ENCODE measurements at places on chromosomes 3 and 15.

DNA sequence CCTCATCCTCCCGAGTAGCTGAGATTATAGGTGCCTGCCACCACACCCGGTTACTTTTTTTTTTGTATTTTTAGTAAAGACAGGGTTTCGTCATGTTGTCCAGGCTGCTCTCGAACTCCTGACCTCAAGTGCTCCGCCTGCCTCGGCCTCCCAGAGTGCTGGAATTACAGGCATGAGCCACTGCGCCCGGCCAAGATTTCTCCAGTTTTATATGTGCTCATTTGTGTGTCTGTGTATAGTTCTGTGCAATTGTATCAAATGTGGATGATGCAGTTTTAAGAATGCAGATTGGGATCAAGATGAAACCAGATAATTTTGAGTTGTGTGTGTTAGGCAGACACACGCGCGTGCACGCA lies 68.3 kb downstream of the SLCO3A1 start:
- no peak overlapping the region for H3K27ac ChIP-seq
- DNase-seq = no peak
- H3K4me3 ChIP-seq = no peak overlapping the region
- no peaks in the 10 kb centered on the region for H3K4me1 ChIP-seq
- no peaks in the 10 kb centered on the region for H3K27me3 ChIP-seq
- H3K36me3 ChIP-seq = no peaks in the 10 kb centered on the region

DNA sequence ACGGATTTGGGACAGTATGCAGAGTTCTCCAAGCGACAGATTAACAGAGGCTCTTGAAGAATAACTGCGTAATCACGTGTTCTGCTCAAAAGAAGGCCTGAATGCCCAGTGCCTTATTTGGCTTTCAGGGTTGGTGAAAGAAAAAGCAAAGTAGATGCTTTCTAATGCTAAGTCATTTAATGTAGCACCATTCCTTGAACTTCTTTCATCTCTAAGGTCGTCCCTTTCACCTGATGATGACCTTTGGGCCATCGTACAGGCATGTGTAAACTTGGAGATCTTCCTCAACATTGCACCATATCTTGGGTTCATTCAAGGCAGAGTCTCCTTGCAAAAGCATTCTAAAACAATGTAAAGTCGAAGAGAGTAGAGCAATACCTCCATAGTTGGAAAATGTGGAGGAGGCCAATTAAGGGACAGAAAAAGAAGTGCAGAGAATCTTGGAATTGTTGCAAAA lies 48.9 kb downstream of the TMEM44 start:
- peaks cover 14% of the 10 kb centered on the region for H3K36me3 ChIP-seq
- no peaks in the 10 kb centered on the region for H3K4me1 ChIP-seq
- H3K27me3 ChIP-seq = no peaks in the 10 kb centered on the region
- DNase-seq = no peak

DNA sequence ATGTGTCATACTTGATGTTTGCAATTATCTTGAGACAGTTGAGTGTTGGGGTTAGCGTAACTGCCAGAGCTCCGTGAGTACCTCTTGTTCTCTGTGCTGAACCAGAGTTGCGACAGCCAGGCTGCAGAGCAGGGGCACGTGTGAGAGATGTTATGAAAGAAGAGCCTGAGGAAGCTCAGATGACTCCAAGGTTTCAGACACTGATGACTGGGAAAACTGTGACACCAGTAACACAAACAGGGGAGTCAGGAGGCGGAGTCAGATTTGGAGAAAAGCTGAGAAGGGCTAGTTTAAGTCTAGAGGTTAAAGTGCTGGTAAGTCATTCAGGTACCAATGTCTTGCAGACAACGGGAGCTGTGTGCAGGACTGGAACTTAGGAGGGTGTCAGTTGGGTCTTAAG lies 45.0 kb downstream of the BLM start:
- peaks cover 2% of the 10 kb centered on the region for H3K4me1 ChIP-seq
- H3K36me3 ChIP-seq = no peaks in the 10 kb centered on the region
- no peak overlapping the region for H3K27ac ChIP-seq
- H3K27me3 ChIP-seq = no peaks in the 10 kb centered on the region

- DNase-seq = peak; percentile 96
- no peaks in the 10 kb centered on the region for H3K27me3 ChIP-seq
- peaks cover 34% of the 10 kb centered on the region for H3K4me1 ChIP-seq
- peak within 1 kb of the TSS; percentile 85 for H3K27ac ChIP-seq
- peaks cover 64% of the 10 kb centered on the region for H3K36me3 ChIP-seq
These were observed at the start of gene RBM15B for GRCh38 chr3:51391075-51391565. Gene RBM15B (plus strand): TSS chr3:51391285. CDS start chr3:51391400, 115 bp downstream.

DNA sequence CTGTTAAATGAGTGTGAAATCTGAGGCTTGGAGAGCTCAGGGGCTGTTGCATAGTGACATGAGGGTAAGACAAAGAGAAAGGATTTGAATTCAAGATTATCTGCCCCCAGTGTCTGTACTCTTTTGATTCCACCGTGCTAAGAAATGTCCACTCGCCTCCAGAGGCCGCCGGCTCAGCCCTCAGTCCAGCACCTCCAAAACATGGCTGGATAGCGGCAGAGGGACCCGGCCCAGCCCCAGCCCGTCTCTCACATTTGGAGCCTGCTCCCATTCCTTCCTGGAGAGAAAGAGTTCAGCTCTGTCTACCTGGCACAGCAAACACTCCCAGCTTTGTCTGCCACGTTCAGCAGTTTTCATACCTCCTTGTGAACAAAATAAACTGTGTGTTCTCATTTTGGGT lies 84.8 kb upstream of the IQSEC1 start:
- DNase-seq = no peak
- no peaks in the 10 kb centered on the region for H3K4me1 ChIP-seq
- H3K27ac ChIP-seq = no peak overlapping the region
- no peaks in the 10 kb centered on the region for H3K36me3 ChIP-seq
- H3K4me3 ChIP-seq = no peak overlapping the region

- DNase-seq = no peak
- no peak overlapping the region for H3K4me3 ChIP-seq
- no peak overlapping the region for H3K27ac ChIP-seq
- no peaks in the 10 kb centered on the region for H3K4me1 ChIP-seq
- no peaks in the 10 kb centered on the region for H3K27me3 ChIP-seq
- H3K36me3 ChIP-seq = no peaks in the 10 kb centered on the region
These were observed 407.1 kb downstream of the LSAMP start for GRCh38 chr3:116037954-116038911.

DNA sequence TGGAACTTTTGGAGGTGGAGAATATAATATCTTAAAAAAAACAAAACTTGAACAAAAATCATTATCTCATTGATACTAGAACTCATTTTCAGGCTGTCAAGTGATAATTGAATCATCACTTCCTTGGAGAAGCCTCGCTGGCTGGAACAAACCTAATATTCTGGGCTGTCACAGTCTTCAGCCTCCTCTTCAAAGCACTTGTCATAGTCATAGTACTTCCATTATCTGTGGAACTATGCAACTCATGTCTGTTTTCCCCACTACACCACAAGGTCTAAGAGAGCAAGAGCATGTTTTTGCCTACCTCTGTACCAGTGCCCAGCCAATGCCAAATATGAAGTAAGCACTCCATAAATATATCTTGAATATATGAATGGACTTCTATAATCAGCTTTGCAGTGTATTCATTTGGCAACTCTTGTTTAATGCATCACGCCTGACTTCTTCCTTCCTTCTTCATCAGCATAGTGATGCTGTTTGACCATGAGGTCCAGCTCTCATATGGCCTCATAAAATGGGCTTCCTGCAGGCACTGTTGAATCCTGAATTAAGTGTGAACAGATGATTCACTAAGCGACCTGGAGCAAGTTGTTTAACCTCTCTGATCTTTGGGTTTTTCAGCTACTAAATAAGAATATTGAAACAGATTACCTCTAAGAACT lies 86.6 kb upstream of the SNRK start:
- H3K4me1 ChIP-seq = peaks cover under 1% of the 10 kb centered on the region
- no peak overlapping the region for H3K27ac ChIP-seq
- no peak for DNase-seq
- H3K4me3 ChIP-seq = no peak overlapping the region
- H3K27me3 ChIP-seq = no peaks in the 10 kb centered on the region

DNA sequence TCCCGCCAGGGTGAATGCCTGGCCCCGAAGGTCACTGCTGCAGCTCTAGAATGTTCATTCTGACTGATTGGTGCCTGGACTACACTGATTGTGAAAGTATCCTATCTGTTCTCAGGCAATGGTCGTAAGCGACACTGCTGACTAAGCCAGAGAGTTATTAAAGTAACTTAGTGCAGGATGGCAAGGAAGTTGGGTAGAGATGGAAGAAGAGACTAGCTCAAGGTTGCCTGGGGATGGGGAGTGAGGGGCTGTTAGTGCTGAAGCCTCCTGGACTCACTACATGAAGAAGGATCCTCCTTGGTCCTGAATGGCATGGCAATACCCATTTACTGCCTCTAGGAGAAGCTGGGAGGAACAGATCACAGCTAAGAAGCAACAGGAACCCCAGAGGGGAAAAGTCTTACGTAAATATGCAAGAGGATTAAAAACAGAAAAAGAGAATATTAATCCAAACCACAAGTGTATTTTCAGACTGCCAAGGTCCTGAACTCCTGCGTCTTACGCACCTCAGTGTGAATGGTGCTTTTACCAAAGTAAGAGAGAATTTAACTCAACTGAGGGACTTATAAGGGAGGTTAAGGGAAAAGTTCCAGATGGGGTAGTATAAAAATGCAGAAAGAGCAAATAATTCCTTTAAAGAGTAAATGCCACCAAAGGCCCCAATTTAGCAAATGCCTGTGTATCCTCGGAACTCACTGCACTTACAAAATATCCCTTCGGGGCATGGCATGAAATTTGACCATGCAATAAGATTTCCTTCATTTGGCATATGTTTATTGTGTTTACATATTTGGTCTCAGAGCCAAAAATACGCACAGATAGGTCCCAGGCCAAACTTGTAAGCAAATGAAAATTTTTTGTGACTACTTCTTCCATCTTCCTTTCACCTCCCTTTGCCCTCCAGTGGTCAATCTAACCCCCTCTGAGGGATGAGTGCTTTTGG lies 64.0 kb upstream of the DGKG start:
- peak; percentile 75 for DNase-seq
- no peaks in the 10 kb centered on the region for H3K36me3 ChIP-seq
- no peak overlapping the region for H3K27ac ChIP-seq
- H3K27me3 ChIP-seq = peaks cover 5% of the 10 kb centered on the region
- H3K4me3 ChIP-seq = no peak overlapping the region
- H3K4me1 ChIP-seq = peaks cover 13% of the 10 kb centered on the region

GRCh38 chr3:162643245-162643644 lies 1146.6 kb downstream of the OTOL1 start:
- H3K27me3 ChIP-seq = no peaks in the 10 kb centered on the region
- DNase-seq = no peak
- no peaks in the 10 kb centered on the region for H3K4me1 ChIP-seq
- no peak overlapping the region for H3K27ac ChIP-seq

DNA sequence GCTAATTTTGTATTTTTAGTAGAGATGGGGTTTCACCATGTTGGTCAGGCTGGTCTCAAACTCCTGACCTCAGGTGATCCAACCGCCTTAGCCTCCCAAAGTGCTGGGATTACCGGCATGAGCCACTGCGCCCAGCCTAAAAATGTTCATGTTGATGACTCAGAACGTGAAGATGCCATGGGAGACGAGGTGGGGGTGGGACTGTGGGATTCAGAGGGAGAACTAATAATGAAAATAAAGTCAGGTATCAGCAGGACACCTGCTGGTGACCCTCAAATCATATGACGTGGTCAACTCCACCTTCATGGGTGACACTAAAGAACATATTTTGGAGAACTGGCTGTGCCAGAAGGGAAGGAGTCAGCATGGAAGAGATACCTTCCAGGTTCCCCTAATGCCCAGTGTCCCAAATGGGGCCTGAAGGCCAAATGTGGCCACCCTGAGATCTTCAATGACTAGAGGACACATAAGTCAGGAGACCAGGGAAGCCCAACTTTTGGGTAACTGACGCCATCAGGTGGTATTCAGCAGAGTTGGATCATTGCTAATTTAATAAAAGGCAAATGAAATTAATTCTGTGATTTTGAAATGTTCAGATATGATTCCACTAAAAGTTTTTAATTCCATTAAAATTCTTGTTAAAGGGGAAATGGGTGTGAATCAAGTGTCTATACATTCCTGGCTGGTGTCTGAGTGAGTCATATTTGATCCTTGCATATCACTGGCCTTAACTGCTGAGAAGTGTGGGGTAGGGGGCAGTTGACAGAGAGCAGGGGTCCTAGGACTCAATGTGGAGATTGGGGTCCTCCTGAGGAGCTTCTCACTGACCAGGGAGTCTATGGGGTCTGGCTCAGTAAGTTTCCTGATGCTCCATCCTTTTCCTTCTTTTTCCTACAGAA lies 88.6 kb upstream of the GSK3B start:
- H3K4me1 ChIP-seq = peaks cover 4% of the 10 kb centered on the region
- no peak overlapping the region for H3K27ac ChIP-seq
- DNase-seq = peak; percentile 62
- no peak overlapping the region for H3K4me3 ChIP-seq

DNA sequence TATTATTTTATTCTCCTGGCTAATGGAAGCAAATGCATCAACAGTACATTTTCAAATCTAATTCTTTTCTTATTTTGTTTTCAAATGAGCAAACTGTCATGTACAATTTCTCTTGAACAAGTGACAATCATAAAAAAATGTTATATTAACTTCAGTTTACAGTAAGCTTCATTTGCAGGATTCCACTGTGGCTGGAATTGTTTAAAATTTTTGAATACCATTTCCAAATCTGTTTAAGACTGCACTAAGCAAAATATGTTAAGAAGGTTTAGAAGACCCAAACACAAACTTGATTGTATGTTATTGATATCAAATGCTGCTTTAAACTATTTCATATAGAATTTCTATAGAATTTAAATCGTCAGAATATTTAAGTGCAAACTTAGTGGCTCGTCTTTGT lies 92.8 kb downstream of the ZNF280D start:
- DNase-seq = peak; percentile 6
- H3K4me1 ChIP-seq = peaks cover 2% of the 10 kb centered on the region
- no peaks in the 10 kb centered on the region for H3K27me3 ChIP-seq
- no peak overlapping the region for H3K4me3 ChIP-seq
- H3K27ac ChIP-seq = peak overlapping the region; percentile 71

DNA sequence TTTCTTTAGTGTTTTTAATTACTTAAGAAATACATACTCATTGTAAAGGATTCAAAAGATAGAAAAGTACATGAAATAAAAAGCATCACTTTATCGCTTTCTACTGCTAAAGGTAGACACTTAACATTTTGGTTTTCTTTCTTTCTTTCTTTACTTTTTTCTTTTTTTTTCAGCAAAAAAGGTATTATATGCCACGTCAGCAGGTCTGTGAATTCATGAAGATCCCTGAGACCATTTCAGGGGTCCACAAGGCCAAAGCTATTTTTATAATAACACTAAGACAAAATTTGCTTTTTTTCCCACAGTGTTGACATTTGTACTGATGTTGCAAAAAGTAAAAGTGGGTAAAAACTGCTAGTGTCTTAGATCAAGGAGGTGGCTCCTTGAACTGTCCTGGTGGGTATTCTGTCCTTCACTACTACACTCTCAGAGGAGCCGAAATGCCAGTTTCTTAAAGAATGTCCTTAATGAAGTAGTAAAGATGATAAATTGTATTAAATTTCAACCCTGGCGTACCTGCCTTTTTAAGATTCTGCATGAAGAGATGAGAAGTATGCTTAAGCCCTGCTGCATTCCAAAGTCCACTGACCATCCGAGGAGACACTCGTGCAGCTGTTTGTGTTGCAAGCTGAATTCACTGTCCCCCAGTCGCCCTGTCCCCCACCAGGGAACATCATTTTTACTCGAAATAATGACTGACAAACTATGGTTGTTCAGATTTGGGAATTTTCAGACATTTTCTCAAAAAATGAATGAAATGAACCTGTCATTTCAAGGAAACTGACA lies 106.7 kb upstream of the PIAS1 start:
- H3K36me3 ChIP-seq = no peaks in the 10 kb centered on the region
- no peak overlapping the region for H3K27ac ChIP-seq
- H3K4me3 ChIP-seq = no peak overlapping the region
- no peaks in the 10 kb centered on the region for H3K27me3 ChIP-seq
- no peak for DNase-seq

GRCh38 chr3:36451816-36452215 lies 71.5 kb downstream of the STAC start:
- H3K4me1 ChIP-seq = no peaks in the 10 kb centered on the region
- H3K36me3 ChIP-seq = no peaks in the 10 kb centered on the region
- DNase-seq = no peak
